Erythroblast (primary cell): ENCODE measurements at places on chromosomes 3 and 15.

- no peak for DNase-seq
These were observed 30.7 kb downstream of the CD200R1L start for GRCh38 chr3:112815981-112816380.

GRCh38 chr3:64496786-64497490, 190.9 kb downstream of the ADAMTS9 start:
- no peak for DNase-seq

DNA sequence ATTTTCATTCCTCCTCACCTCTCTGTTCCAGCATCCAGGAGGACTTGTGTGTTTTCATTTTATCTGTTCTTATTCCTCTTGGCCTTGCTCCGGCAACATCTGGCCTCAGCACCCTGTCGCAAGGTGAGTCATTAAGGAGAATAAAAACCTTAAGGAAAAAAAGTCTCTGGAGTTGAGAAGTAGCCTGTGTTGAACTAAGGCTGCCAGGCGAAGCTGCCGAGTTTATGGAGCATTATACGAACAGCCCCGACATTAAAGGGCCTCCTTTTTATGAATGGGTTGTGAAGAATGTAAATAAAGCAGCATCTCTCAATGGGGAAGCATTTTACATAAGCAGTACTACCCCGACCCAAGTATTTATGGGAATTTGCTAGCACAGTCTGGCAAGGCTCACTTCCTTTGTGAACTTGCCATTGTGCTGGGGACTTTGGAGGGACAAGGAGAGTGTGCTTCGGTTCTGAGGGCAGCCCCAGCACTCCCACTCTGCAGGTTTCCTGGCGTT, 4.7 kb downstream of the BAHD1 start:
- no peak for DNase-seq

GRCh38 chr3:121834157-121834670, 646 bp downstream of the IQCB1 start:
- DNase-seq, result peak; percentile 53

DNA sequence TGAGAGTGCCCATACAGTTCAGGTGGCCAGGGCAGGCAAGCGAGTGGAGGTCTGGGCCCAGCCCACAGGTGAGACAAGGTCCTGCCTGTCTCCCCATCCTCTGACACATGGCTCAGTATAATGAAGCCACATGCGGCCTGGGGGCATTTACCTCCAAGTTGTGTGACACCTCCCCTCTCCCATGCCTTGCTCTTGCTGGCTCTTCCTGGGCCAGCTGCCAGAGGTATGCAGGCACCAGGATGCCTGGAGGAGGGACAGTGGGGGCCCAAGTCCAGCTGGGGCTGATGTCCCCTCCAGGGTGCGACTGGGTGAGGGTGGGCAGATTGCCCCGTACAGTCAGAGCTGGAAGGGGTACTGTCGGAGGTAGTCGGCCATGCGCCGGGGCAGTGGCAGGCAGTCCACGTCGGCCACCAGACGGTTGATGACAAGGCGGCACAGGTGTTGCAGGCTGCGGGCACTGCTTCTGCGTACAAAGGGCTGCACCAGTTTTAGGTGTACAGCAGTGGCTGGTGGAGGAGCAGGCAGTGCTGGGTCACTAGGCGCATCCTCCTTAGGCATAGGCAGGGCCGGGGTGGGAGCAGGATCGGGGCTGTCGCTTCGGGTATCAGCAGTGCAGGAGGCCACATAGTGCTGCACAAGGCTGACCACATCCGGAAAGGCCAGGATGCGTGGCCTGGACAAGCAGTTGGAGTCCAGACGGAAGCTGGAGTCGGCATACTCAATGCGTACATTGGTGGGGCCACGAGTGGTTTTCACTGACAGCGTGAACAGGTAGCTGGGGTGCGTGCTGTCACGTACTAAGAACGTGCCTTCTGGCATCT, 4.1 kb downstream of the CISH start:
- no peak for DNase-seq

DNA sequence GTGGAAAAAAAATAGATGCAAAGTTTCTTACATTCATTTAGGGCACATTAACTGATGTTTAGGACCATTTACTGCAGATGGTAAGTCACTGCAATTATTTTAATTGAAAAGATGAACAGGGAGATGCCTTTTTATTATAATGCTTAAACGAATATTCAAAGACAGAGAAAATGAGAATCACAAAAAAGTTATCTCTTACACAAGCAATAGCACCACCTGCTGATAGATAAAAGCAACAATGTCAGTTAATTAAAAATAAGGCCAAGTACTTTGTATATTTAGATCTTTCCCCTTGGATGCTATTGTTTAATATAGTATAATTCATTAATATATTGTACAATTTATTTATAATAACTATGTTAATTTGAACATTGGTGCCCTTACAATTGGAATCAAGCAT, 55.9 kb downstream of the IFT80 start:
- DNase-seq, result peak; percentile 12

DNA sequence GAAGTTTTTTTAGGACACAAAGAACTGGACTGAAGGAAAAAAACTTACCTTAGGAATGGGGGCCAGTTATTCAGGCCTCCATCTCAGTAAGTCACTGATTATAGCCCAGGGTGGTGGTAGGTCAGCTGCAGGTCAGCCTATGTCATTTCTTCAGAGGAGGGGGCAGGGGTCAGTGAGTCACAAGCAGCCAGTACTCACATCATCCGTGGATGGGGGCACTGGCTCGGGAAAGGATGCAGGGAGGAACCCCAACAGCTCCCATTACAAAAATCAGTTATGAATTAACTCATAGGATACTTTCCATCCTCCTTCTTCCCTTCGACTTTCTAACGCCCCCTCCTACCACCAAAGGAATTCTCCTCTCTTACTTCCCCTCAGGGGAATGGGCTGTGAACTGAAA, 578.3 kb downstream of the PDCD6IP start:
- DNase-seq, result no peak

DNA sequence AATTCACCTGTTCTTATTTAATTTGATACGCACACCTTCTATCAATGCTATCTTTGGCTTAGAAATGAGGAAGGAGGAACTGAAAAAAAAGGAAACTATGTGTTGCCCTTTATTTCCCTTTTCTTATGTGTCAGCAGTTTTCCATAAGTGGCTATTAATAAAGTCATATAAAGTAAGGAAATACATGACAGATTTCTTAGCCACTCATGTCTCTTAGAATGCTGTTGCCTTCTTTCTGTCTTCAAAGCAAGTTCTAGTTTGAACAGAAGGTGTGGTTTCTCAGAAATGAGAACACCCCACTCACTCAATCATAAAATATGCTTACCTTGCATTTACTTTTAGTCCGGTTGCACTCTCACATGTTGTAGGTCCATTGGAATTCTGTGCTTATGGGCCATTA, 640.5 kb upstream of the GRM7 start:
- DNase-seq, result no peak

GRCh38 chr3:186070996-186071395, 37.9 kb downstream of the ETV5 start:
- DNase-seq, result no peak

GRCh38 chr3:131602011-131602779, 99.4 kb upstream of the MRPL3 start:
- no peak for DNase-seq

DNA sequence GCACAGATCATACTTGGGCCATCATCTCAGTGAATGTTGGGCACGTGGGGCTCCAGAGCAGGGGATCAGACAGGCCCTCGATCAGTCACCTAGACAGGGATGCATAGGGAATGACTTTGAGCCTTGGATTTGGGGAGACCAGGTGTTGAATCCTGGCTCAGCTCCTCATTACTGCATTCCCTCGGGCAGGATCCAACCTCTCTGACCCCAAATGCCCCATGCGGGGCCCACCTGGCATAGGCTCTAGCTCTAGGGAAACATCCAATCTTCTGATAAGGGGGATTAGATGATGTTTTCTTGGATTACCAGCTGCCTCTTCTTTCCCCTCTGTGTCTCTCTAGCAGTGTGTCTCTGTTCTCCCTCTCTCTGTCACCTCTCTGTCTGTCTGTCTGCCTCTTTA, 22.7 kb downstream of the LOXL1 start:
- no peak for DNase-seq

GRCh38 chr3:167151636-167152035, 228.5 kb downstream of the ZBBX start:
- DNase-seq, result no peak

- no peak for DNase-seq
These were observed 124.1 kb downstream of the GADL1 start for GRCh38 chr3:30770387-30770786.

DNA sequence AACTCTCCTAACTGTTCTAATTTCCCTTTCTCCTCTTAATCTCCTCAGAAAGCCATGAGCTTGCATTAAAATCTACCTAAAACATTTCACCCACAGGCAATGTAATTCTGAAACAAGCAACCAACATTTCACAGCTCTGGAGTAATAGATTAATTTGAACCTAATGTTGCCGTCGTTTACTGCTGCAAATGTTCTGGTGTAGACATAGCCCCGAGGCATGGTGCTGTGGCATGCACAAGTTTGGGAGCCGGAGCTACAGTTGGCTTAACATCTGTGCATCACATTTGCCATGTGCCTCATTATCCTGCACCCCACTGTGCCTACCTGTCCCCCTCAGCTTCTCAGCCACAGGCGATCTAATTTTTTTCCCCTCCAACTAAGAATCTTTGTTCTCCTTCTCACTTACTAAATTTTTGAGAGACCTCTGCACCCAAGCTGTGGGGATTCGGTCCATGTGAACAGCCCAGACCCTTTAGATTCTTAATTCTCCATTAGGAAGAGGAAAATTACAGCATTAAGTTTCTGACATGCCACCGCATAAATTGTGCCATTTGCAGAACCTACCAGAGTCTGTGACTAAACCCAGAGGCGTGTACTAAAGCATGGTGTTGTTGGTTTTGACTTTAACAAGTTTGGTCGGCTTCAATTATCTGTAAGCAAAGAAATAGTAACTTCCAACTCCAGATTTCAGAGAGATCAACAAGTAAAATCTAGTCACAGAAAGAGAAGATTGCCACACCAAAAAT, 419.2 kb downstream of the MECOM start:
- DNase-seq, result no peak

GRCh38 chr15:74735305-74735704, 10.0 kb upstream of the CYP1A1 start:
- DNase-seq, result no peak

DNA sequence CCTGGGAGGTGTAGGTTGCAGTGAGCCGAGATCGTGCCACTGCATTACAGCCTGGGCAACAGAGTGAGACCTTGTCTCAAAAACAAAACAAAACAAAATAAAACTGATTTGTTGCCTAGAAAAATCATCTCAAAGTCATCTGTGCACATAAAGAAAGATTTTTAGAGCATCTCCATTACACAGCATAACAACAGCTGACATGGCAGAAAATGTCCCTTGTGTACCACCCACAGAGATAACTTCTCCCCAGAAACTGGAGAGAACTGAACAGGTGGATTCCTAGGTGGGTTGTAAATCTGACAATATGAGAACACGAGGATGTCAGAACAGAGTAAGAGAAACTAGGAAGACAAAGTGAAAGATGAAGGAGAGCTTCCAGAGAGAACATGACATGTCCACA, 207.5 kb downstream of the SLC9A9 start:
- DNase-seq, result no peak

DNA sequence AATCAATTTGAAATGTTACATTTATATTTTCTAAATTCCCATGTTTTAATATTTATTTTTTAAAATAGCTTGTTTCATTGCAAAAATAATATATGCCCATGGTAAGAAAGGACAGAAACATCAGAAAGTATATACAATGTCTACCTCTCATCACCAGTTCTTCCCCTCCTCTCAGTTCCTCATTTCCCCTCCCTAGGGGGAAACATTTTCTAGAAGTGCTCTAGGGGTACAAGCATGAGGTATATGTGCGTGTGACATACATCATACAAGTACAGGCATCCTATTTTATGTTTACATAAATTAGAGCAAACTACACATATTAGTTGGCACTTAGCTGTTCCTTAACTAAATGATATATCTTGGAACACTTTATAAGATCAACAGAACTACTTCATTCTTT, 189.3 kb upstream of the VEPH1 start:
- DNase-seq, result no peak

- no peak for DNase-seq
These were observed 6.8 kb downstream of the GDPGP1 start for GRCh38 chr15:90240856-90241255.

DNA sequence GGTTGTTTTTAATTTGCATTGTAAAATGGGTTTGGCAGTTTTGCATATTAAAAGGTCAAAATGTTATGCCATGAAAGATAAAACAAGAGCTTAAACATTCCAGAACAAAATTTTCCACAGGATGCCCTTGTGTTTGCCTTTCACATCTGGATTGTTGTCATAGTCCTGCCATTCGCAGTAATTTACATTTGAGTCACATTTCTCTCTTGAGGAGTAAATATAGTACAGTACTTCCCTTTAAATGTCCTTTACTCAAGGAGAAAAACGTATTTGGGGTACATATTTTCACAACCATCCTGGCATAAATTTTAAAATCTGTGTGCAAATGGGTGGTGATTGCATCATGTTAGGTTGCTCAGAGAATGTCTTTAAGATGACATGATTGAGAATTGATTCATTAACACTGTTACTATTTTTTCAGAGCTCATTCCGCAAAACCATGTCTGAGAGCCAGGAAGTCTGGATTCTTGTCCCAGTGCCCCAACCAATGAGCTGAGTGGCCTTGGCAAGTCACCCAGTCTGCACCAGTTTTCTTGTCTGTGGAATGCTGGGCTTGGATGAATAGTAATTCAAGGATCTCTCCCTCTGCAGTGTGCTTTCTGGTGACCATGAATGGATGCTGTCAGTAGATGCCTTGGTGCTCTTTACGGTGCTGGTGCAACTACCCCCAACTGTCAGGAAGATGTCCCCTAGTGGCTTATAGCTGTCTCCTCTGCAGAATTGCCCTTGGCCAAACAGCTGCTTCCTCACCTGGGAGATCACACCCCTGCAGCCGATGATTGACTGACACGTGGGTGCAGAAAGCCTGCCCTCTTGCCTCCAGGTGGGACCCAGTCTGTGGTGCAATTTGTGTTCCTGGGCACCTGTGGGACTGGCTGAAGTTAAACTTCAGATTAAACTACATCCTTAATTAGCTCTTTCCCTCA, 43.0 kb downstream of the ABHD5 start:
- DNase-seq, result no peak

DNA sequence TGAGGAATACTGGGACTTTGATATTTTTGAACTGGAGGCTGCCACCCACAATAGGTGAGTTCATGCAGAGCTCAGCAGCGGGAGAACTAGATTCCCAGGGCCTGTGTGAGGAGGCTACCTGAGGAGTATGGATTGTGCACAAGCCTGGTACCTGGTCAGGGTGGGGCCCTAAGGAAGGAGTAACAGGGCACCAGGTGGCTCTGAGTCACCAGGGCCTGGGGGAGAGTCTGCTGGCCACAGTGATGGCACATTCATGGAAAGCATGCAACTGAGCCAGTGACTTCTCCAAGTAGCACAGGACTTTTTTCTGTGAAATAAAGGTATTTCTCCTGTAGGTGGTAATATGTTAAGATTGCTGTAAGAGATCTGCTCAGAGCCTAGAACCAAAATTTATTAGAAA, 134.4 kb downstream of the PDE8A start:
- no peak for DNase-seq

GRCh38 chr3:115436767-115437301, 186.5 kb upstream of the GAP43 start:
- DNase-seq, result peak; percentile 1
